ENCODE measurements at places on chromosomes 6 and 20.
A peak's percentile ranks its signal among the peaks of the same experiment; 100 is the strongest.

DNA sequence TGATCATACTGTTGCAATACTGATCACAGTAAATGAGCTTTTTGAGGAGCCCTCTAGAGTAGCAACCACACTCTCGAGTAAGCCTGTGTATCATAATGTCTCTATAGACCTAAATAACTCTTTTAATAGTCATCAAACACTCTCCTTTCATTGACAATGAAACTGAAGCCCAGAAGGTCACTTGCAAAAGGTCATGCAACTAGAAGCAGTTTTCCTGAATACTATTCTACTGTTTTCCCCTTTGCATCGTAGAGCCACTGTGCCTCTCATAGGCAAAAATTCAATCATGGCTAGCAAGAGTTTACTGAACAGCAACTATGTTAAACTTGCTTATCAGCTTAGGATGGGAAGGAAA, 105.3 kb downstream of the HIVEP2 start:
- DNase-seq: no peak

DNA sequence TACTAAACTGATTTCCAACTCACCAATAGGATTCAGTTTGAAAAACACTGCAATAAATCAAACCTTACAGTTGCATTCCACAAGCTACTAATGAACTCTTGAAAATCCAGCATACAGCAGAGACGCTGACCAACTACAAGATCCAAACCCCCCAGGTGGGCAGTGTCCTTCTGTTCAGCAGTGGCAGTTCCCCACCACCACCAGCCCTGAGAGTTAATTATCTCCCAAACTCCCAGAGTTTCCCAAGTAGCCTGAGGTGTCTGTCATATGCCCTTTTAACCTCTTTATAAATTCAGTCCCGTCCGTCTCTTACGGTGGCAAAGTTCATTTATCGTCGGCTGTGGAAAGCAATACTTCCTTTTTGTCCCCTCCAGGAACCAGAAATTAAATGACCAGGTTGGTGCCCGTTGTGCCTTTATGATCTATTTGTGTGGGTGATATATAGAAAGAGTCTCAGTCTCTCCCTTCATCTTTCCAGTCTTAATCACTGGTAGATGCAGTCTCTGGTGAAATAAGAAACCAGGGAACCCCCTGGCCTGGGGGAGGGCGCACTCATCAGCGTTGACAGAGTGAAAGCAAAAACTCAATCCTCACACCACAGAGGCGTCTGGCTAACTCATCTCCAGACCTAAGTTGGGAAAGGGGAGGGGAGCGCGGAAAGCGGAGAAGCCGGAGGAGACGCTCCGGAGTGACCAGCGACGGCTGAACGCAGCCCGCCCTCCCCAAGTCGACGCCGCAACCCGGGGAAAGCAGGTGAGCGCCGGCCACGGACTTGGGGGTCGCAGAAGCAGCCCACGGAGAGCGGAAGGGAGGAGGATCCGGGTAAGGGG, 717 bp downstream of the MRPL14 start:
- DNase-seq: peak; percentile 40

DNA sequence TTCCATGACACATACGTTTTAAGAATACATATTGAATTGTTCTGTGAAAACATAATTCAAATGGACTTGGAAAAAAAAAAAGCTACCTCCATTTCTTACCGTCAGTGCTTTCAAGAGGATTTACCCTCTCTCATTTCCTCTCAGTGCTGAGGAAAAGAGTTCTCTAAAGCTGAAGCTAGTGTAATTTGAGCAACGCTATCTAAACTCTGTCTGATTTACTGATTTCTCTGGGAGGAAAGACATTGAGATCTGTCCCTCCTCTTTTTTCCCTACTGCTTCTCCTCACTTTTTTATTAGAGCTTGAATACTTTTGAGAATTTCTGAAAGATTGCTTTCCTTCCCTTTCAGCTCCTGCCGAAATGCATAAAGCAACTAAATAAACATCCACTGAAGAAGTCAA, 41.2 kb upstream of the GRIK2 start:
- DNase-seq: no peak

DNA sequence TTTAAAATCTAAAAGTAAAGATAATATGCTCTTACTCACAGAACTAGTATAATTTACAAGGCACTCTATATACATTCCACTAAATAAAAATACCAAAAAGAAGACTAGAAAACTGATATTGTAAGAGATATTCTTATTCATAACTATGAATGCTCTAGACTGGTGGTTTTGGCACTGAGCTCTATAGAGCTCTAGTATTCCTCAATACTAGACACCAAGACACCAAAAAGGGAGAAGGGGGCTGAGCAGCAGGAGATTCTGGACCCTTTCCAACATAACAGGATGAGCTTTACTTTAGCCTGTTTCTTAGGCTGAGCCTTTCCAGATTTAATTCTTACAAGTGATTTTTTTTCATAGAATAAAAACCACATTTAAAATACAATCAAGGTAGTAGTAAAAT, 173.6 kb downstream of the COL21A1 start:
- DNase-seq: no peak

GRCh38 chr6:32462609-32463008, 22.9 kb downstream of the HLA-DRA start:
- DNase-seq: no peak

DNA sequence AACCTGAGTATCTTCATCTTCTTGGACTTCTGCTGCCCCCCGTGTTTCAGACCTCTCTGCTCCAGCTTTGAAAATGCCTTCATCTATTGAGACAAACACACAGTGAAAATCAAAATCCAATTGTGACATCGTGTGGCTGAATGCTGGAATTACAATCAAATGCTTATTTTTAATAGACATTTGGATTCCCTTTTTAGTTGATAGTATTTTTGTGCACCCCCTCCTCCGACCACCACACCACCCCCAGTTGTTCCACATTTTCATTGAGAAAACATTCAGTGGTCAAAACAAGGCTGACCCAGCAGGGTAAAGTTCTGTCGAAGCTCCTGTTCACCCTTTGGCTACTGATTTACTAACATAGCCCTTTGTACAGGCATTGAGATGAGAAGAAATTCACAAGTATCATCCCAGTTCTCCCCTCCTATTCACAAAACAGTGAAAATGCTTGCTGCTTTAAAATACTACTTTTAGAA, 79.0 kb downstream of the NRSN1 start:
- no peak for DNase-seq

DNA sequence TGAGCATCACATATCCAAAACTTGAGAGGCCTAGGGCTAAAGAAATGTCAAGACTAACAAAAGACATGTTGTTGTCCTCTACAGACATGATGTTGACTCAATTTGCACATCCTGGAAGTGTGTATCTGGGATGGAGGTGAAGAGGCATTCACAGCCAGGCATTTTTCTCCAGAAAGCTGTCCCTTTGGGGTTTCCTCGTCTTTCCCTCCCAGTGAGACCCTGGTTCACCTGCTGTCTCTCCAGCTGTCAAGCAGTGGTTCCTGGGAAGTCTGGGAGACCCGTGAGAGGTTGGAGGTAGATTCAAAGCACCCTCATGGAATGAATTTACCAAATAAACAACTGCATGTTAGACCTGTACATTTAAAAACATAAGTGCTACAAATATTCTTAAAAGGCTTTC, 32.1 kb downstream of the BACH2 start:
- DNase-seq: no peak

DNA sequence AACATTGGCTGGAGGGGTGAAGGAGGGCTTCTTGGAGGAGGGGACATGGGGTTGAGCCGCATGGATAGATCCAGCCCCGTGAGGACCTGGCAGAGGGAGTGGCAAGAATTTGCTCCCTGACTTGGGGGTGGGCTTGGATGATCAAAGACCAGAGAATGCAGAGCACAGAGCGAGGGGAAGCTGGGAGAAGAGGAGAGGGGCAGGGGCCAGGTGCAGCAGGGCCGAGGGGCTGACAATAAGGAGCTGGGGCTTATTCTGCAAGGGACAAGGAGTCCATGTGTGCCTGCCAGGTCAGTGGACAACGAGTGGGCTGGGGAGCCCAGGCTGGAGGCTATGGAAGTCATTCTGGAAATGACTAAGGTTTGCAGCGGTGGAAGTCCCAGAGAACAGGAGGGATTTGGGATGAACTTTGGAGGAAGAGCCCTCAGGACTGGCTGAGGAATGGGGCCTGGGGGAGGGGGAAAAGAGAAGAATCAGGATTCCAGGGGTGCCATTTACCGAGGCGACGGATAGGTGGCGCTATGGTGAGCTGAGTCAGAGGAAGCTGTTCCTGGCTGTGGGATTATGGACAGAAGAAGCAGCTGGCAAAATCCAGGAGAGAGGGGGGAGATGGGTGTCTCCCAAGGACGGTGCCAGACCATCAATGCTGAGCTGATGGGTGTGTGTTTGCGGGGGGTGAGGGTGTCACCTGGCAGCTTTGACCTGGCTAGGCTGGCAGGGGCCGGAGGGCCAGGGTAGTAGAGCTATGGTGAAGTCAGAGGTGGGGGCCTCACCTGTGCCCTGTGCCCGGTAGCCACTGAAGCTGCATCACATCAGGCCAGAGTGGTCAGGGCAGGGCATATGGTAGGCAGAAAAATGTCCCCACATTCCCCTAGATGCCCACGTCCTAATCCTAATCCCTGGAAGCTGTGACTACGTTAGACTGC, 7.8 kb downstream of the KCNG1 start:
- peak; percentile 38 for DNase-seq

DNA sequence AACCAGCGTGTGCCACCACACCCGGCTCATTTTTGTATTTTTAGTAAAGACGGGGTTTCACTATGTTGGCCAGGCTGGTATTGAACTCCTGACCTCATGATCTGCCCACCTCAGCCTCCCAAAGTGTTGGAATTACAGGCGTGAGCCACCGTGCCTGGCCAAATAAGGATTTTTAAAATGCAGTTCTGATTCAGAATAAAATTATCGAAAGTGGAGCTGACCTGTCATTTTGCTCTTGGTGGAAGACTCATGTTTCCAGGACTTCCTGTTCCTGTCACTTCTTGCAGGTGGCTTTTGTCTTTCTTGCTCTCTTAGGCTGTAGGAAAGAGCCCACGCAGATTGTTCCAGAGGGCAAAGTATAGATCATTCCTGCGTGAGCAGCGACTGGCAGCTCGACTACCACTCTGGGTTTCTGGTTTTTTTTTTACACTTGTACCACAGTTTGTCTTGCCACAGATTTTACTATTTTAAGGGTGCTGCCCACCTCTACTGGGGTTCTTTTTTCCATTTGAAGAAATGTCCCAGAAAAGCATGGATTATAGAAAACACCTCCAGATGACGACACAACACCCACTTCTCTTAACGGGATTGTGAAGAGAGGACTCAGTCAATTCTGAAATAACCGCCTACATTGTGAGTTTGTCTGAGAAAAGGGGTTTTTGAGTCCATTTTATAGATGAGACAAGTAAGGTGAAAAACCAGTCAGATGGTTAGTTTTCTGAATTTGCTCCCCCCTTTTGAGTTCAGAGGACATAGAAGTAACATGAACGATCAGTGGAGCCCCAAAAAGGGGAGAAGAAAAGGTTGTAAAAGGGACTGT, 7.5 kb downstream of the JARID2 start:
- no peak for DNase-seq

DNA sequence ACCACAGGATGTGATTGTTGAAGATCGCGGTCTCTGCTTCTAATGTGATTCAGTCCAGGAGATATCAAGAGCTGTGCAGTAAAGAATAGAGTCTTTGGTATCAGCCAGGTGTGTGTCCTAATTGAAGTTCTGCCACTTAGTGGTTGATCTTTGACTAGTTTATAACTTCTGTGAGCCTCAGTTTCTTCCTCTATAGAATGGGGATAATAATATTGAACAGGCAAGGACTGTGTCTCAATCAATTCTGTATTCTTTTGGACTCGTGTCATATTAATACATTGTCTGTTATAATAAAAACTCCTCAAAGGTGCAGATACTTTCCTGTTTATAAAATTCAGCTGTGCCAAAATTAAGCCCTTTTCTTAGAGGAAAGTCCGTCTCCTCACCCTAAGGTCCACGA, 23.1 kb upstream of the NCOA6 start:
- no peak for DNase-seq

DNA sequence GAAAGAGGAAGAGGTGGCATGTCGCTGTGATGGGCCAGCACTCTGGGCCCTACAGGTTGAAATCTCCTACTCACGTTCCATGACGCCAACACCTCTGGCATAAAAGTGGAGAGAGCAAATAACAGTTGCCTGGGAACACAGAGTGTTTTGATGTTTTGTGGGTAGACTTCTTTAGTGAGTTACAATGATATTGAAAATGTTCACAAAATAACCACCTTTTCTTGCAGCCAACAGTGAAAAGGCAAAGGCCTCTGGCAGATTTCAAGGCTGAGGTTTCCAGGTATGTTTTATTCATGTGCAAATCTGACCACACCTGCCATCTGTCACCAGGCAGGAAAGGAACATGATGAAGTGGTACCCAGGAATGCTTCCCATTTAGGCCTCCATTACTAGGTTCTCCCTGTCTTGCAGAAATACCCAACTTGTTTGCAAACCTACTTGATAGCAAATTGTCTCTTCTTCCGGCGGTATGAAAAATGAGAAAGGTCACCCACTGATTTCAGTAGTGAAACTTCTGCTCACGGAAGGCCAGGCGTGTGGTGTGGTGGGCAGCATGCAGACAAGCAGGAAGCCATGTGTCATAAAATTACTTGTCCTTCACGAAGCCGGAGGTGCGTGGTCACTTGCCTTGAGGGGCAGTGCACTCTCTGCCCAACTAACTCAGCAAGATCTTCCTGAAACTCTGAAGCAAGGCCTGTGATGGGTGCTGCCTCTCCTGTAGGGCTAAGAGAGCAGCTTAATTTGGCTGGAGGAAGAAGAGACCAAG, 299.1 kb upstream of the PRDM1 start:
- no peak for DNase-seq

DNA sequence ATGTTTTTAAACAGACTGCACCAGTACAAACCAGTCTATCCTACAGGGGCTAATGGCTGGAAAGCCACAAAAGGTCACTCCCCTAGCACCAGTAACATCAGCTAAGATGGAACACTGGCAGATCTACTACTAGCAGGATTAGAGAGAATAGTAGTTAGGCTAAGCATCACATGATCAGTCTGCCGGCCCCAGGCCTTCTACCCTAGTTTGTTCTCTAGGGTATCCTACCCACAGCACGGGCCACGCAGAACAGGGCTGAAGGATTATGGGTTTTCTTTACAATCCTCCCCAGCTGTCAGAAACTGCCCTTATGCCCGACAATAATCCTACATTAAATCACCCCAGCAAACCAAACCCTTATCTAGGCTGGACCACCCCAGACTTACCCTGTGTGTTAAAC, 156.0 kb downstream of the LY86 start:
- DNase-seq: no peak
